Posterior vena cava (tissue), 2 donors: ENCODE measurements at places on chromosomes 6 and 20.

- no peak for DNase-seq
Observed at GRCh38 chr6:130470766-130471165, 104.9 kb downstream of the TMEM200A start.

DNA sequence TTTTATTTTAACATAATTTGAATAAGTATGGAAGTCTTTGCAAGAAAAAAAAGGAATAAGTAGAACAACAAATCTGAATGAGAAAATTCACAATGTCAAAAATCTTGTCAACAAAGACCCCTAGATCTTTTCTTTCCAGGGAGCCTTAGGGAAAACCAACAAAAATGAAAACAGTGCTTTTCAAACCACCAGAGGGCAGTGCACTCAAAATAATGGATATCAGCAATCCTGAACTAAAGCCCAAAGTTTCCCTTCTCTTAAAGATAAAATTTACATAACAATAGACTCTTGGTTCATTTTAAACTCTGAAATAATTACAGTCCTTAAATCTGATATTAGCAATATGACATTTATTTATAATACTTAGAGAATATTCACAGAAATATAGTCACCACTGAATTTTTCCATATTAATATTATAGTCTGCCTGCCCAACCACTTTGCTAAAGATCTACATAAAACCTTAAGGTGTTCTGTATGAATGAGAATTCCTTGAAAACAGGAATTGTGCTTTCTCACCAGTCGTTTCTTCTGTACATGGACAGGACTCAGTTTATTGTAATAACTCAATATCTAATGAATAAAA is 105.3 kb upstream of the BMP5 start:
- no peak for DNase-seq

- DNase-seq: no peak
Observed at GRCh38 chr6:137768935-137769334, 98.1 kb upstream of the TNFAIP3 start.

DNA sequence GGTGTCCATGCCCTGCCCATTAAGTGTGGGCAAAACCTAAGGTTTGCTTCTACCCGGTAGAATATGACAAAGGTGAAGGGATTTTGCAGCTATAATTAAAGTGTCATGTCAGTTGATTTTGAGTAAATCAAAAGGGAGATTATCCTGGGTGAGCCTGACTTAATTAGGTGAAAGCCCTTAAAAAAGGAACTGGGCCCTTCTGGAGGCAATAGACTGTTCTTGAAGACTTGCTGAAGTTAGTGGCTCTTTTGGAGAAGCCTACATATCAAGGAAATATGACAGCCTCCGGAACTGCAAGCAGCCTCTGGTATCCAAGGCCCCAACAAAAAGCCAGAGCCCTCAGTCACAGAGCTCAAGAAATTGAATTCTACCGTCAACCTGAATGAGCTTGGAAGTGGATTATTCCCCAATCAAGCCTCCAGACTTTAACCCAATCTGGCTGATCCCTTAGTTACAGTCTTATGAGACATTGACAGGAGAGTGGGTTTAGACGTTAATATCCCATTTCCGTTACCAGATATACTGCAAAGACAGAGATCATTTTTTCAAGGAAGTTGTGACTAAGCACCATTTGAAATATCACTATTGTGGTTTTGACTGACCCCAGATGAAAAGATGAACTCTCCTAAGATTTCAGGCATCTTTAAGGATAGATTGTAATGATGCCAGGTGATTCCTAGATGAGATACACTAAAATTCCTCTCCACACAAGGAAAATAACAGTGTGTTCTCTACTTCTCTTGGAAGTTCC is 303.4 kb downstream of the PLCB1 start:
- no peak for DNase-seq

DNA sequence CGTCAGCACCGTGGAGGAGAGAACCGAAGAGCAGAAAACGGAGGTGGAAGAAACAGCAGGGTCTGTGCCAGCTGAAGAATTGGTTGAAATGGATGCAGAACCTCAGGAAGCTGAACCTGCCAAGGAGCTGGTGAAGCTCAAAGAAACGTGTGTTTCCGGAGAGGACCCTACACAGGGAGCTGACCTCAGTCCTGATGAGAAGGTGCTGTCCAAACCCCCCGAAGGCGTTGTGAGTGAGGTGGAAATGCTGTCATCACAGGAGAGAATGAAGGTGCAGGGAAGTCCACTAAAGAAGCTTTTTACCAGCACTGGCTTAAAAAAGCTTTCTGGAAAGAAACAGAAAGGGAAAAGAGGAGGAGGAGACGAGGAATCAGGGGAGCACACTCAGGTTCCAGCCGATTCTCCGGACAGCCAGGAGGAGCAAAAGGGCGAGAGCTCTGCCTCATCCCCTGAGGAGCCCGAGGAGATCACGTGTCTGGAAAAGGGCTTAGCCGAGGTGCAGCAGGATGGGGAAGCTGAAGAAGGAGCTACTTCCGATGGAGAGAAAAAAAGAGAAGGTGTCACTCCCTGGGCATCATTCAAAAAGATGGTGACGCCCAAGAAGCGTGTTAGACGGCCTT is 41.6 kb downstream of the ZBTB2 start:
- DNase-seq: no peak

DNA sequence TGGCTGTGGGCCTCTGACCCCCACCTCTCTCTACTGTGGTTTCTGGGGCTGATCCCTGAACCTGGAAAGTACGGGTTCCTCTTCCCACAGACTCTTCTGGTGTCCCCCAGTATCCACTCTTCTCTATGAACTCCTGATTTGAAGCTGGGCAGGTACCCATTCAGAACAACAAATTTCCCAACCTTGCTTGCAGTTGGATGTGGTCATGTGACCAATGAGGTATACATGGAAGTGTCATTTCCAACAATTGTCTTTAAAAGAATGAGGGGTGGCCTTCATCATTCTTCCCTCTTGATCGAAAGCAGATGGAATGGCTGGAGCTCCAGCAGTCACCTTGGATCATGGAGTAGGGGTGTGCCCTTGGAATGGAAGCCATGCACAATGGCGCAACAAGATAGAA is 128.0 kb upstream of the MLN start:
- DNase-seq: no peak
